ENCODE measurements at places on chromosomes 7 and 10.

- no peak for DNase-seq
These were observed 218.6 kb downstream of the CELF2 start for GRCh38 chr10:11236234-11236633.

DNA sequence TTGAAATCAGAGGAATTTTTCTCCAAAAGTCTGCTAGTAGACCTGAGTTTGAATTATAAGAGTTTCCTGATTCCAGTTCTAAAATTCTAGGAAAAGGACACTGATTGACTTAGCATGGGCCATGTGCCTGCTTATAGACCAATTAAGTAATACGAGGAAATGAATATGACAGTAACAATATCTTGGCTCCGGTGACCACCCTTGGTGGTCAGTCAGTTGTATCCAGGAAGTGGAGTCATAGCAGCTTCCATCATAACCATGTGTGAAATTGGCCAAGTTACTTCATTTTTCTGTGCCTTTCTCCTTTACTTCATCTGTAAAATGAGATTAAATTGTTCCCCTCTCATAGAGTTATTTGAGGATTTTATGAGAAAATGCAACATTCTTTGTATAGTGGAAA lies 66.9 kb downstream of the MTPAP start:
- no peak for DNase-seq

DNA sequence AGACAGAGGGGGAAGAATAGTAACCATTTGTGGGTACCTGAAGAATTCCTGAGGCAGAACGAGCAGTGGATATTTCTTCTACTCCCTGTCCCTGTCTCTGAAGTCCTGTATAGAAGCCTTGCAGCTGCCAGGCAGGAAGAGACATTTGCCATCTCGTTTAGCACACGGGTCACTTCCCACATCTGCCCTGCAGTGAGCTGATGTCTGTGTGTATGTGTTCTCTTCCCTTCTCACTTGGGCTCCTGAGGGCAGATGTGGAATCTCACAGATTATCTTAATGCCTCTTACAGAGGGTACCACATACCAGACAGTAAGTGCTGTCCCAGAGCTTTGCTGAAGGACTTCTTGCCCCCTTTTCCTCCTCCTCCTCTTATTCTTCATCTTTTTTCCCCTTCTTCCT lies 14.1 kb upstream of the TRPV6 start:
- DNase-seq: no peak

DNA sequence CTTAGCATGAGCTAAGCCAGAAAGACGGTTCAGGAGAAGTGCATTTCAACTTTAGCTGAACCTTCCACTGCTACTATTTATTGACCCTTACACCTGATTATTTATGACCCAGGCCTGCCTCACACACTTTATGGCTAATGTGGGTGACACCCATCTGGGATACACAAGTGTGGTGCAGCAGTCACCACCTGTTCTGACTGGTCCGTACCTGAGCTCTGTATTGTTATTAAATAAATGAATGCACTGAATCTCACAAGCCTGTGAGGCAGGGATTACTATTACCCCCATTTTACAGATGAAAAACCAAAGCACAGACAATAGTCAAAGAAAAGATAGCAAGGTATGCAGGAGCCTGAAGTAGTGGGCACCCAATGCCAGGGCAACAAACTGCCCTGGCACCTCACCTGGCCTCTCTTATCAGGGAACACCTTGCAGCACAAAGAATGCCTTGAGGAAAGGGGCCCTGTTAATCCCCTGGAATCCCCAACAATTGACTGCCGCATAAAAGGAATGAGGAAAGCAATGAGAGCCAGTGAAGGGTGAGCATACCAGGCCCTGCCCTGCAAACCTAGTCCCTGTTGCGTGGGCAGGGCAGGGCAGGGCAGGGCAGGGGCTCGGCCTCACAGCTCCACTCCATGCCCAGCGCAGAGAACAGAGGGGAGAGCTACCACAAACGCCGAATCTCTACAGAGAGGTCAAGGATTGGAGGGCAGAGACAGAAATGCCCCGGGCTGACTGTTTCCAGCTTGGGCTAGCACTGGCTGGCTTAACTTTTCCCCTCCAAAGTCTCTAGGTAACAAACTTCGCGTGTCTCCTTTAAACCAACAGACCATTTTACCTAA lies 1.3 kb downstream of the ANXA11 start:
- DNase-seq: no peak

GRCh38 chr10:132722394-132723329 lies 63.3 kb downstream of the NKX6-2 start:
- no peak for DNase-seq

DNA sequence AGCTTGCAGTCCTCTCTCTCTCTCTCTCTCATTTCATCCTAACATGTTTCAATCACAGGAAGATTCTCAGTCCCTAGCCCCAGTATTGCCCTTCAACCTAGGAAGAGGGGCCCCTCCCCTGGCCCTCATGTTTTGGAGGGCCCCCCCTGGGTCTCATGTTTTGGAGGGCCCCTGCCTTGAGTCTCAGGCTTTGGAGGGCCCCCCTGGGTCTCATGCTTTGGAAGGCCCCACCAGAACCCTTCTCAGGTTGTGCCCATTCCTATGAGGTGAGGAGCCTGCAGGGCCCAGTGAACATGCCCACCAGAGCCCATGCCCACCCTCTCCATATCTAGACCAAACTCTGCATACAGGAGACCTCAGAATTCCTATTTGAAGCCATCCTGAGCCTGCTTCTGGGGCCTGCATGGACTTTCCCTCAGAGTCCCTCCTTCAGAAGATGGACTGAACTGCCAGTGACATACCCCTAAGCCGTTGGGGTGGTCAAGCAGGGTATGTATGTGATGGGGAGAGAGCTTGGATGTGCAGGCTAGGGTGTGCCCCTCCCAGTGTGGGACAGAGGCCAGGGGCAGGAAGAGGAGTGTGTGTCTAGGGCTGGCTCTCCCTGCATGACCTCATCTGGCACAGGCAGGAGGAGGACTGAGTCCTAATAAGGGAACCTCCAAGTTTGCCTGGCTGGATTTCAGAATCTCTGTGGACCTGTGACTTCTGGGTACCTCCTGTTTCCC lies 8.1 kb upstream of the VDAC2 start:
- no peak for DNase-seq

GRCh38 chr10:72252972-72253371 lies 20.8 kb upstream of the DDIT4 start:
- no peak for DNase-seq

DNA sequence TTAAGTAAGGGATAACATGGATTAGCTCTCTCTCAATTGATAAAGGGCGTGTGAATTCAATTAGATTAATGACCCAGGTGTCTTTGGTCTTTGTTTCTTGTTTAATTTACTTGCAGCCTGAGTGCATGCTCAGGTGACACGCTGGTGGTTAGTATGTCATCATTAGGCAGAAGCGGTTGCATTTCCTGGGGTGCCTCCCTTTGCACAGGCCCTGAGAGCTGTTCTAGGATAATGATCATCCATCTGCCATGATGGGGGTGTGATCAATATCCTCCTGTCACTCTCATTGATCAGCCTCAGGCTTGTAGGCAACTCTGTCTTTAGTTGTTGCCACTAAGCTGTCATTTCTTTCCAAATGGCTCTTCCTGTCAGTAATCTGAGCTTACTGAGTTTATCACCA lies 99.6 kb upstream of the NPS start:
- no peak for DNase-seq

DNA sequence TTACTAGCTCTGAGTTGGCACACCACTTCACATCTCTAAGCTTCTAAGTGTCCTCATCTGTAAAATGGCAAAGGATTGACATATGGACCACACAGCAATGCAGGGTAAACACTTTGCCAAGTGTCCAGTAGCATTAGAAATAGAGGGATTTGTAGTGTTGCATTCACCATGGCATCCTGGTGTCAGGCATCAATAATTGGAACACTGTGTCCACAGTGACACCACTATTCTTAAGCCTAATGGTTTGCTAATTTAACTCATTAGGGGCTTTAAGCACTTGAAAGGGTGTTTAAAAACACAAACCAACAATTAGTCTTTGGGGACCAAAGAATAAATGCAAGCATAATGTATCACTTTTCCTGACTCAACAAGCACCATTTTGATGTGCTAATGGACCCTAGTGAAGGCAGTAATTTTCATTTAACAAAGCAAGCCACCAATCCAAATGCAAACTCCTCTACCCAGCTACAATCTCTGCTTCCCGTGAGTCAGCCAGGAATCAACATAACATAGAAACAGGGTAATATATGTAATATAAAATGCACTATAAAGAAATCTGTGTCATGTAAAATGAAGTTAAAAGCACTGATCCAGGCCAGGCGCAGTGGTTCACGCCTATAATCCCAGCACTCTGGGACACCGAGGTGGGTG lies 75.9 kb downstream of the FAM204A start:
- no peak for DNase-seq

GRCh38 chr7:35454575-35455385 lies 200.9 kb upstream of the TBX20 start:
- no peak for DNase-seq

GRCh38 chr7:41972270-41972669 lies 264.7 kb downstream of the GLI3 start:
- DNase-seq: no peak
